ENCODE measurements at places on chromosomes 16 and 17.

- DNase-seq, result no peak
Observed at GRCh38 chr17:16888413-16889087, 83.4 kb downstream of the TNFRSF13B start.

GRCh38 chr17:39581759-39582085 is 26.0 kb downstream of the NEUROD2 start:
- DNase-seq, result no peak

- no peak for DNase-seq
Observed at GRCh38 chr17:14317383-14317782, 16.5 kb downstream of the HS3ST3B1 start.

- no peak for DNase-seq
Observed at GRCh38 chr16:59690216-59690615, 956.1 kb upstream of the GOT2 start.

- DNase-seq, result peak; percentile 62
Observed at GRCh38 chr17:78144147-78144719, 2.0 kb upstream of the C17orf99 start.

DNA sequence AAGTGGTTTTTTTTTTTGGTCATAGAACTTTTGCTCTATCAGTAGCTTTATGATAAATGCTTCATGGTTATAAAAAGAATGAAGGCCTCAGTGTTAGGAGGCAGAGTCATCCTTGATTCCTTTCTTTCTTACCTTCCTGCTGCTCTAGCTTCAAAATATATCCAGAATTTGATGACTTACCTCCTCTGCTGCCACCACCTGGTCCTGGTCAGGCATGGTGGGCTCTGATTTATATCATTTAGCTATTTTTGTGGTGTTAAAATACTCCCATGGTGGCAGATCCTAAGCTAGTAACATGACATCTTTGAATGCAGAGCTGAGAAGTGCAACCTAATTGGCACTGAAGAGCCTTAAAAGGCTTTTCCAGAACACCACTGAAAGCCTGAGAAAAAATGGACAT is 508.8 kb upstream of the CDH8 start:
- DNase-seq, result no peak

DNA sequence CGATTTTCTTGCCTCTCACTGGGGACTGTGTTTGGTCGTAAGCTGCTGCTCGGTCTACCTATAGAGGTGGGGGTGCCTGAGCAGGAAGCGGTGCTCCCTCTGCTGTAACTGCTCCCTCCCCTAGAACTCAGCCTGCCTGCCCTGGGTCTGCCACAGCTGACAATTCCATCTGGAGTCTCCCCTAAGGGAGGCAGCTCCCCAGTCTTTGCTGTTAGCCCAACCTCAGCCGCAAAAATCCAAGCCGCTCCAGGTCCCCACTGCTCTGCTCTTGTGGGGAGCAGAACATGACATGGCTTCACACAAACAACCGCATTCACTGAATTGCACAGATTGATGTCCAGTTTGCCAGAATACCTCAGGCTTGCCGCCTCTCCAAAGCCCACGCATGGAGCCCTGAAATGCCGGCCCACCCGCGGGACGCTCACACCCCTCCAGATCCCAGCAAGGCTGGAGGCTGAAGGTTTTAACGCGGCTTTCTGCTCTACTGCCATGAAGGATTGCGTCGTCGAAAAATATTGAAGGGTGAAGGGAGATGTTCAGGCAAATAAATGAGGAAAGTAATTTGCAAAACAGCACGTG is 221.5 kb upstream of the FOXF1 start:
- no peak for DNase-seq

- no peak for DNase-seq
Observed at GRCh38 chr17:19384723-19385391, 2.1 kb downstream of the MFAP4 start.

- no peak for DNase-seq
Observed at GRCh38 chr16:4944333-4945281, 7.7 kb upstream of the PPL start.

DNA sequence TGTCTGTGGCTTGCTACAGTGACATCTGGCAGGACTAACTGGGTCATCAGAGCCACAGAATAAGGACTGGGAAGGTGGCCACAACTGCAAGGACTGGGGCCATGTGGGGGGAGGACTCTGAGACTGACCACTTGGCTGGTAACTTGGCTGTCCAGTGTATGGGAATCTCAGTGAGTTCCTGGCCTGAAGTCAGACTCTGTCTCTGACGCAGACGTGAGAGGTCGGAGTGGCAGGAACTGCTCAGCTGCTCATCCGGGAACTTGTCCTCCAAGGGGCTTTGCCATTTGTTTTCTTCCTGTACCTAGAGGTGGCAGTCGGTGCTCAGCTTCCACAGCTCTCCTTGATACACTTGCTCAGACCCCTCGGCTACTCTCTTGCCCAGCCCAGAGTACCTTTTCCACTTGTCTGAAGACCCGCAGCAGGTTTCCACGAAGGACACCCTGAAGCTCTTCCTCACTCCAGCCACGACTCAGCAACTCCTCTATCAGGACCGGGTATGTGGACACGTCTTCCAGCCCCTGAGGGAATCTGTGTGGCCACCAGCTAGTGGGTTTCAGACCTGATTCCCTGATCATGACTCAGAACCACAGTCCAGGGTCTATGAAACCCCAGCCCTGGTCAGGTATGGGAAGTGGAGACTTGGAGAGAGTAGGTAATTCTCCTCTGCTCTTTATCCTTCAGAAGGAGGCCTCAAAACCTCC is 7.3 kb upstream of the DPEP3 start:
- DNase-seq, result no peak

All from activated CD4-positive, alpha-beta T cell treated with anti-CD3 and anti-CD28 coated beads, Interleukin-2, amount 10 ng/mL, durations not matched to agents 24 days and 14 days (primary cell).